Suppressor macrophage treated with lipopolysaccharide for 4 hours (primary cell): ENCODE measurements at places on chromosomes 2 and 18.

DNA sequence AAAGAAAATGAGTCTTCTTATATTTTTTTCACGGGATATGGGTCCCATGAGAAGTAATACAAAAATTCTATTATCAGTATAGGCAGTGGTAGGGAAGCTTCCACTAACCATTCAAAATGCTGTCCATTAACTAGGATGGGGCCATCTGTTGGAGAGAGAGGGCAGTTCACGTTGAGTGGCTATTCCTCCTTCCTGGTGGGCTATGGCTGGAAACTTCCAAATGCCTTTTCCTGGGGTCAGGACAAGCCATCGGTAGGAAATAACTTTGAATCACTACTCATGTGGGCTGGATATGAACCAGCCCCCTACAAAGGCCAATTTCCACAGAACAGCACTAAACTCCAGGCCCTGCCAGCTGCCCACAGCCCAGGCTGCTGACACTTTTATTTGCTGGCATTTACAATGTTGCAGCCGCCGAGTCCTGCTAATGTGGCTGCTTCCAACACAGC lies 156.1 kb upstream of the HNRNPA3 start:
- DNase-seq: no peak

- no peak for DNase-seq
These were observed 67.4 kb downstream of the RNF152 start for GRCh38 chr18:61825386-61825785.

- peak; percentile 85 for DNase-seq
These were observed 22.9 kb downstream of the ZNF532 start for GRCh38 chr18:58887613-58887963.

GRCh38 chr18:46236156-46236555 lies 132.0 kb downstream of the HAUS1 start:
- DNase-seq: no peak

- no peak for DNase-seq
These were observed 390.9 kb downstream of the CDH7 start for GRCh38 chr18:66141716-66142115.

- no peak for DNase-seq
These were observed 36.1 kb downstream of the OSBPL6 start for GRCh38 chr2:178230396-178230795.

DNA sequence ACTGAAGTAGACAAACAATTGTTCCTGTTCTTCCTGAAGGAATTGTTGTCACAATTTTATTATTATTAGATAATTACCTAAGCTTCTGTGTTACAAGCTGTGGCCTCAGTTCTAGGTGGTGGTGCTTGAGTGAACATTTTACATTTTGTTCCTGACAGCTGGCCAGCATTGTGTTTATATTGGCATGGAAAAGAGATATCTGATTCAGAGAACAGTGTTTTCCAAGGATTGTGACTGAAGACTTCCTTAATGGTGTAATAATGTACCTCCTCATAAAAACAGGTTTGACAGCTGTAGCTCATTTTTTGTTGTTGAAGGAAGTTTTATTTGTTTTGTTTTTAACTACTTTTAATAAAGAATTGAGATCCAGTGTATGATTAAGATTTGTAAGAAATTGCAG lies 95.2 kb downstream of the EPB41L5 start:
- no peak for DNase-seq

GRCh38 chr2:185628985-185629384 lies 109.6 kb upstream of the FSIP2 start:
- peak; percentile 0 for DNase-seq

DNA sequence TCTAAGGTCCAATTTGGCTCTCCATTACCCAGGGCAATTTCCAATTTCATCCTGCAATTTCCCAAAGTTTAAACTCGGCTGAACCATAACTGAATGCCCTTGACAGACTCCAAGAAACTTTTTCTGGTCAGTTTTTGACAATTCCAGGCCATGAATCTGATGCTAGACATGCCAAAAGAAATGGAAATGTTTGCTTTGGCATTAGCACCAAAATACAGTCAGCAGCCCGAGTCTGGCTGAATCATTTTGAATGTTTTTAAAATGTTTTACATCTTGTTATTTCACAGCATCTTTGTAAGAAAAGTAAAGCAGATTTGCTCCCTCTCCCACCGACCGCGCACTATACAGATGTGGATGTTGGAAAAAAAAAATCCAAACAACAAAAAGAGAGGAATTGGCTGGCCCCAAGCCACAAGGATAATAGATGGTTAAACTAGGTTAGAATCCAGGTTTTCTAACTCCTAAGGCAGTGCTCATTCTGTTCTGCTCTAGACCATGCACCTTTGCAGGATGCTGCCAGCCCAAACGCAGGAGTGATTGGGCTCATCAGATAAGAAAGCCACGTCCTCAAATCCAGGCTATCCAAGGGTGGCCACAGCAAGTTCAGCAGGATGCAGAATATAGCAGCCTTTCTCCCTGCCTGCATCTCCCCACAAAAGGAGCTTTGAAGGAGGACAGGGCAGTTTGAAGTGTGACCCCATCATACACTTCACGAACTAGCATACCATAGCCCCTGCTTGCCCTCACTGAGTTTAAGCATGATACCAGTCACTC lies 167.5 kb downstream of the ALK start:
- DNase-seq: no peak

- no peak for DNase-seq
These were observed 313.2 kb downstream of the NR4A2 start for GRCh38 chr2:156019341-156019740.

GRCh38 chr2:196324211-196324610 lies 152.8 kb upstream of the STK17B start:
- DNase-seq: no peak

- no peak for DNase-seq
These were observed 164.1 kb upstream of the GATA6 start for GRCh38 chr18:22005191-22005841.

- DNase-seq: no peak
These were observed 1328.9 kb upstream of the TMEFF2 start for GRCh38 chr2:193523662-193524061.

DNA sequence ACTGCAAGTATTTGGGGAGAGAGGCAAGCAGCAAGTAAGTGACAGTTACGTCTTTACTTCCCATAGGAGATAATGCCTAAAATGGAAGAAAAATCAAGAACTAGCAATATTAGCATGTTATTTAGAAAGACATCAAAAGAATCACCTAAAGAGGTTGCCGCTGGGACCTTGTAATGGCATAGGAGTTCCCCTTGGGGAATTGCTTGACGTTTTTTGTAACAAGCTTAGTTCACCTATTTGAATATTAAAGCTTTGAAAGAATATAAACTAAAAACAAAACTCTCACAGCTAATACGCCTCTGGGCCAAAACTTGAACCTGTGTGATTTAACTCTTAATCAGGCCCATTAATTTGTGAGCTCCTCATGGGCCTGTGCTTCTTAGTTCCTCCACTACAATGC lies 89.0 kb downstream of the AAK1 start:
- DNase-seq: no peak

- no peak for DNase-seq
These were observed 48.1 kb upstream of the HPCAL1 start for GRCh38 chr2:10254373-10255188.

- DNase-seq: no peak
These were observed 44.0 kb downstream of the TCF4 start for GRCh38 chr18:55544014-55544413.

DNA sequence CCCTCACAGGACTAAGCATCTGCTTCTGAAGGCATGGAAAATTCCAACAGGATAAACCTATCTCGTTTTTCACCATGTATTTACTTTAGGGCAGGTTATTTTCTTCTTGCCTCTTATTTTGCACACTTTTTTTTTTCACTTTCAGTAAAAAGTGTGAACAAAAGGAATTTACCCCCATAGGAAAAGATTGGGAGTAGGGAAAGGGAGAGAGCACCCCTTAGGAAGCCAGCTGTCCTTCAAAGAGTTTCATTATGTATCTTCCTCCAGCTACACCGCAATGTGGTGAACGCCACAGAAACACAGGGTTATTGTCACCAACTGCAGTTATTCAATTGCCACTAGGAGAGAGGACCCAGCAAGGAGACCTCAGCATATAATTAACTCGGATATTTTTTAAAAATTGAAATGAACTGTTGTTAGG lies 286.2 kb upstream of the VRK2 start:
- DNase-seq: peak; percentile 4

- DNase-seq: peak; percentile 6
These were observed 2.0 kb downstream of the YPEL5 start for GRCh38 chr2:30148850-30149249.
